Kidney glomerular epithelial cell (primary cell): ENCODE measurements at places on chromosomes 6 and 20.

DNA sequence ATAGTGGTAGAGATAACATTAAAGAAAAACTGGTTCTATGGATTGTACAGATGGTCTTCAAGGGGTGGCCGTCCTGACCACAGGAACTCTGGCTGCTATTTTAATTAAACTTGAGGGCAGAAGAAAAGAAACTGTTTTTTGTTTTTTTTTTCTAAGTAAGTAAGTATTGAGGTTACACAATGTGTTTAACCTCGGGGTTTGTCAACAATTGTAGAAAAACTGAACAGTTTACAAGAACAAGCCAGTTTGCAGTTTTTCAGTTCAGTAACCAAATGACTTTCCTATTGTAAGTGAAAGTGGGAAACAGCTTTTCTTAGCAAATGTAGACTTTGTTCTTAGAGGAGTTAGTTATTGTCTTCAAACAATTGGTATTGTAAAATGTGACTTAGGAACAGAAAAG lies 77.0 kb downstream of the PLCB1 start:
- no peak for DNase-seq

DNA sequence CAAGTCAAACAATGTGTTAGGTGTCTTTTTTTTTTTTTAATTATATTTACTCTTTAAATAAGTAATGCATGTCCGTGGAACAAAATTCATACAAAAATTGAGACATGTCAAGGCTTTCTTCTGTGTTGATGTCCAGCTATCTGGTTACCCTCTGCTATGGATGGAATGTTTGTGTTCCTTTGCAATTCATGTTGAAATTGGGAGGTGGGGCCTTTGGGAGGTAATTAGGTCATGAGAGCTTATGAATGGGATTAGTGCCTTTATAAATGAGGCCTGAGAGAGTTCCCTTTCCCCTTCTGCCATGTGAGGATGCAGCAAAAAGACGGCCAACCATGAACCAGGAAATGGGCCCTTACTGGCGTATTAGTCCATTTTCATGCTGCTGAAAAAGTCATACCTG lies 83.1 kb upstream of the KCNG1 start:
- no peak for DNase-seq

GRCh38 chr6:112149719-112150263 lies 62.4 kb downstream of the FAM229B start:
- DNase-seq = no peak

DNA sequence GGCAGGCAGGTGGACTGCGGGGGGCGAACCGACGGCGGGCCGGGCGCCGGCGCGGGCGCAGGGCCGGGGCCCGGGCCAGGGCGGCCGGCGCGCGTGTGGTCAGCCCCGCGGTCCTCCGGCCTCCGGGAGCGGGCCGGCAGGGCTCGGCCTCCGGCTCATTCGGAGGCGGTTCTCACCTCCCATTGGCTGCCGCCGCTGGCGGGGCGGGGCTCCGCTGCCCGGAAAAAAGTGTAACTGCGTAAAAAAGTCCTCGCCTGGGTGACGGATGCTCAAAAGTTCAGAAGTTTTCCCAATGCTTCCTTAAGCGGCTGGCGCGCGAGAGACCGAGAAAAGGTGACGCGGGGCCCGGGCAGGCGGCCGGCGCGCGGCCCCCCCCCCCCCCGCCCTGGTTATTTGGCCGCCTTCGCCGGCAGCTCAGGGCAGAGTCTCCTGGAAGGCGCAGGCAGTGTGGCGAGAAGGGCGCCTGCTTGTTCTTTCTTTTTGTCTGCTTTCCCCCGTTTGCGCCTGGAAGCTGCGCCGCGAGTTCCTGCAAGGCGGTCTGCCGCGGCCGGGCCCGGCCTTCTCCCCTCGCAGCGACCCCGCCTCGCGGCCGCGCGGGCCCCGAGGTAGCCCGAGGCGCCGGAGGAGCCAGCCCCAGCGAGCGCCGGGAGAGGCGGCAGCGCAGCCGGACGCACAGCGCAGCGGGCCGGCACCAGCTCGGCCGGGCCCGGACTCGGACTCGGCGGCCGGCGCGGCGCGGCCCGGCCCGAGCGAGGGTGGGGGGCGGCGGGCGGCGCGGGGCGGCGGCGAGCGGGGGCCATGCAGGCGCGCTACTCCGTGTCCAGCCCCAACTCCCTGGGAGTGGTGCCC lies at the start of gene FOXC1:
Gene FOXC1, plus strand, starts transcription at position 268 of the 849 bp plus-strand sequence. Its CDS starts 531 bp downstream, at position 799.
- peak; percentile 94 for DNase-seq

DNA sequence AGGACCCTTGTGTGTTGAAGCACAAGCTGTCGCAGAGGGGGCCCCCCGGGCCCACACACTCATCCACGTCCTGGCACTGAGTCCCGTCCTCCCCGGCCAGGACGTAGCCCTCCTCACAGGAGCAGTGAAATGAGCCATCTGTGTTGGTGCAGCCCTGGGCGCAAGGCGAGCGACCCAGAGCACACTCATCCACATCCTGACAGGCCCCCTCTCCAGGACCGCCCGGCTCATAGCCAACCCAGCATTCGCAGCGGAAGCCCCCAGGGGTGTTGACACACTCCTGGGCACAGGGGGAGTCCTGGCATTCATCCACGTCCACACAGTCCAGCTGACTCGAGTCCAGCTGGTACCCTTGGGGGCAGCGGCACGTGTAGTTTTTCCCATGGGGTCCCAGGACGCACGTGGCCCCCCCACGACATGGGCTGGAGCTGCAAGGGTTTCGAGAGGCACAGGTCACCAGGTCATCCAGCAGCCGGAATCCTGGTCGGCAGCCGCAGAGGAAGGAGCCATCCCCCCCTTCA lies 1.2 kb downstream of the CD93 start:
- DNase-seq = no peak

DNA sequence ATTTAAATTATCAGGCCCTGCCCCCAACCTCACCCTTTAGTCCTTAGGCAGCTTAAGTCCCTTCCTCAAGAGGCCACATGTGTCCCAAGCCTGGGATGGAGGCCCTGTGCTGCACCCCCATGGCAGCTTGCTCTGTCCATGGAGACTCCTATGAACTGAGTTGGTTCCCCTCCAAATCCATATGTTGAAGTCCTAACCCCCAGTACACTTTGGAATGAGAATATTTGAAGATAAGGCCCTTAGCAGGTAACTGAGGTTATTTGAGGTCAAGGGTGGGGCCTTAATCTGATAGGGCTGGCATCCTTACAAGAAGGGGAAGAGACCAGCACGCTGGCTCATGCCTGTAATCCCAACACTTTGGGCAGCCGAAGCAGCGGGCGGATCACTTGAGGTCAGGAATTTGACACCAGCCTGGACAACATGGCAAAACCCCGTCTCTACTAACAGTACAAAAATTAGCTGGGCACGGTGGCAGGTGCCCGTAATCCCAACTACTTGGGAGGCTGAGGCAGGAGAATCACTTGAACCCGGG lies 6.7 kb upstream of the BEND3 start:
- DNase-seq = no peak

DNA sequence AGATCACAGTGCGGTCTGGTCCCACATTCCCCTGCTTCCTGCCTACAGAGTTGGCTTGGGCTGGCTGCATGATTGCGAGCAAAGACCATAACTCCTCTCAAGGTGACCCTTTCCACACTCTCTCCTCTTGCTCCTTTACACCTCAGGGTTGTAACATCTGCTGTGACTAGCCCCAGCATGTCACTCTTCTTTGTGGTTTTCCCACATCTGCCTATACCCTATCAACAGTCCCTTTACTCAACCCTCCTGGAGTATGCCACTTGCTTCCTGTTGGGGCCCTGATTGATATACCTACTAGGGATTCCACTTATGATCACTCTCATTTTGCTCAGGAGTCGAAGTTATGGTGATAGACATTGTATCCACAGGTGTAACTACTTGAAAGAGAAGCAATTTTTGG lies 58.9 kb upstream of the SGK1 start:
- DNase-seq = no peak

DNA sequence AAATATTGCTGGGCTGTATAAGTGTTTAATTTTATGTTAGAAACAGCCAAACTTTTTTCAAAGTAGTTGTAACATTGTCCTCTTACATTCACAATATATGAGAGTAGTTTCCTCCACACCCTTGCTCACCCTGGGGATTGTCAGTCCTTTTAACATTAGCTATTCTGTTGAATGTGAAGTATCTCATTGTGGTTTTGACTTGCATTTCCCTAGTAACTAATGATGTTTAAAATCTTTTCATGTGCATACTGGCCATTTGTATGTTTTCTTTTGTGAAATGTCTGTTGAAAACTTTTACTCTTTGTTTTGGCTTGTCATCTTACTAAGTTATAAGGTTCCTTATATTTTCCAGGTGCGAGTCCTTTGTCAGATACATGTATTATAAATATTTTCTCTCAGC lies 32.9 kb downstream of the TRIM38 start:
- peak; percentile 47 for DNase-seq

GRCh38 chr20:54323227-54323734 lies 115.4 kb downstream of the PFDN4 start:
- no peak for DNase-seq

DNA sequence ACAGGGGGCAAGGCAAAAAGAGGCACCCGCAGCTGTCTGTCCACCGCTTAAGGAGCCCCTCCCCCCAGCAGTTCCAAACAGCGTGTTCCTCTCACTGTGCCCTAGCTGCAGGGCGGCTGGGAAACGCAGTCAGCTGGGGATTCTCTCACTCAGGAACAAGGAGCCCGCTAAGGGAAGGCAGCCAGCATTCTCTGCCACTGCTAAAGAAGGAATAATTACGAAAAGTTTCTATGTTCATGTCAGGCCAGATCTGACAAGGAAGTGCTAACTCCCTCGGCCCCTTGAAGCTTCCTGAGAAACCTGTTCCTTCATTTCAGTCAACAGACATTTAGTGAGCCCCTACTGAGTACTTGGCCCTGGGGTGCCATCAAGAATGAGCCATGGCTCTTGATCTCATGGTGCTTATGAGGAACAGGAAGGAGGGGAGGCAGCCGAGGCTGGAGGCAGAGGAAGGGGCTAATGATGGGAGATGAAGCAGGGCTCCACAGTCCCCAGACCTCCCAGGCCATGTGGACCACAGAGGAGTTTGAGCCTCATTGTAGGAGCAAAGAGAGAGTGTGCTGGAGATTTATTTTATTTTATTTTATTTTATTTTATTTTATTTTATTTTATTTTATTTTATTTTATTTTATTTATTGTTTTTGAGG lies 101.7 kb upstream of the PMEPA1 start:
- no peak for DNase-seq

DNA sequence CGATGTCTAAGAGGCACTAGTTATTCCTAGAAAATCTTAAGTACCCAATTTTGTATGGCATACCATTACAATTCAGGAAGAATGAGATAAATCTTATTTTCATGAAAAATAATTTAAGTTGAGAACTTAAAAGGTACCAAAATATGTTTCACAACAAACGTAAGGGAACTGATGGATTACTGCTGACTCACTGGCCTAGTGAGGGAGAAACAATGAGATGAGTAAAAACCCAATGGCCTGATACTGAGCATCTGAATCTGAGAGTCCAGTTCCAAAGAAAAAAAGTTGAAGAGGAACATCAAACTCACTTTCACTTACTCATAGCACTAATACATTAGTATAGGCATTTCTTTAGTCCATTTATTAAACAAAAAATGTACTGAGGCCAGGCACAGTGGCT lies 56.0 kb downstream of the MDN1 start:
- no peak for DNase-seq

DNA sequence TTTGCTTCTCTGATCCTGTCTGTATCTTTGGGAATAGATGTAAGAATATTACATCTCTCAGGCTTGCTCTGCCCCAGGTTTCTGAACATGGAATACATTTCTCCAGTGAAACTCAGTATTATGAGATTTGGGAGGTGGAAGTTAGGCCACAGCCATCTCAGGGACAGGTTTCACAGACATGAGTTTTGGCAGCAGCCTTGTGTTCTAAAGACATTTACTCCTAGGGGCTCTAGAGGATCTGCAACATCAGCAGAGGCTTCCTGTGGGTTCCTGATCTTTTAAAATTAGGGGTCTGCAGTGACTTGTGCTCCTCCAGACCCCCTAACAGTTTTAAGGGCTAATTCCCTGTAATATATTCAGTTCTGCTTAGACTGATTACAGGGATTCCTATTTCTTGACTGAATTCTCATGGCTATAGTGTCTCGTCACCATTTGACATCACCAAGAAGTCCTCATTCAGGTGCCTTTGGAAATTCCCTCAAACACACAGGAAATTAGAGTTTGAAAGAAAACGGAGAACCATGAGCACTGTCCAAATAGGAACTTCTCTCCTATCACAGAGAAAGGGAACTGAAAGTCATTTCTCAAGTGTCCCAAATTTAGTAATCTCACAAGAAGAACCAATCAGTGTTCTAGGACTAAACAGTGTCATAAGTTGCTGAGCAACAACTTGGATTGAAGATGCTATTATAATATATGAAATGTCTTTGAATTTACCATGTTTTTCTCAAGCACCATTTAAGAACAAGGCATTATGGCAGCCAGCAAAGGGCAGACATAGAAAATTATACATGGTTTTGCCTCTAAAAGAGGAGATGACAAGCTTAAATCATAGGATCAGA lies 2.5 kb upstream of the HLA-DRA start:
- no peak for DNase-seq

DNA sequence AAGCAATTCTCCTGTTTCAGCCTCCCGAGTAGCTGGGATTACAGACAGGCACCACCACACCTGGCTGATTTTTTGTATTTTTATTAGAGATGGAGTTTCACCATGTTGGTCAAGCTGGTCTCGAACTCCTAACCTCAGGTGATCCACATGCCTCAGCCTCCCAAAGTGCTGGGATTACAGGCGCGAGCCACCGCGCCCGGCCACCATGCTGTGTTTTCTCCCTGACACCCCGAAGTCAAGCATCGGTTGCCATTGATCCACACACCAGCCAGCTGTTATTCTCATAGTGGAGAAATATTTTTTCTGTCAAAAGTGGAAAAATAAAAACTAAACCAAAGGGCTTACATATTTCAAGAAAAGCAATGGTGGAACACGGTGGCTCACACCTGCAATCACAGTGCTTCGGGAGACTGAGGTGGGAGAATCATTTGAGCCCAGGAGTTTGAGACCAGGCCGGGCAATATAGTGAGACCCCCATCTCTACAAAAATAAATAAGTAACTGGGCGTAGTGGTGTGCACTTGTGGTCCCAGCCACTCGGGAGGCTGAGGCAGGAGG lies 157.4 kb downstream of the ZMYND8 start:
- no peak for DNase-seq

DNA sequence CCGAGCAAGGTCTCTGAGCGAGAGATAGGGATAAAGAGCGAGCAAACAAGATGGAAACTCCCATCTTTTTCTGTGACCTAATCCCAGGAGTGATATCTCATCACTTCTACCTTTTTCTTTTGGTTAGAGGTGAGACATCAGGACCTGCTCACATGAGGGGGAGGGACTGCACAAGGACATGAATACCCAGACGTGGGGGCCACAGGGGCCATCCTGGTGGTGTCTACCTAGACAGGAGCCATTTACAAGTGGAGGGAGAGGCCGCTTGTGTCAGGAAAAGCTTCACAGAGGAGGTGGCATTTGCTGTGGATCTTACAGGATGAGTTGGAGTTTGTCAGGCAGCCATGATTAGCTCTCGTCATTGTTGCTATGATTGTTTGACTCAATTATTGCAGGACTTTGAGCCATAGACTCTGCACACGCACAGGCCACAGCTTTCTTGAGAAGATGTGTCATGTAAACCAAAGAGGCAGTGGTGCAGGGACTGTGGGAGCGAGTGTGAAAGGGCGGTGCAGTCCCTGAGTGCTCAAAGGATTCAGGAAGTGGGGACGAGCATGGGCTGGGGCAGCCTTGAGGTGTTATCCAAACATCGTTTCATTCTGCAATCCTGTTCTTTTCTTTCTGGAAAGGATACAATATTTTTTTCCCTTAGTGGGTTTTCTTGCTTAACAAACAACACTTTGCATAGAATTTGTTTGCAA lies 7.7 kb downstream of the NPEPL1 start:
- DNase-seq = no peak

- DNase-seq = peak; percentile 33
Measured at GRCh38 chr6:159008656-159009288, 8.8 kb upstream of the RSPH3 start.
